ENCODE measurements at places on chromosomes 6 and 20.

DNA sequence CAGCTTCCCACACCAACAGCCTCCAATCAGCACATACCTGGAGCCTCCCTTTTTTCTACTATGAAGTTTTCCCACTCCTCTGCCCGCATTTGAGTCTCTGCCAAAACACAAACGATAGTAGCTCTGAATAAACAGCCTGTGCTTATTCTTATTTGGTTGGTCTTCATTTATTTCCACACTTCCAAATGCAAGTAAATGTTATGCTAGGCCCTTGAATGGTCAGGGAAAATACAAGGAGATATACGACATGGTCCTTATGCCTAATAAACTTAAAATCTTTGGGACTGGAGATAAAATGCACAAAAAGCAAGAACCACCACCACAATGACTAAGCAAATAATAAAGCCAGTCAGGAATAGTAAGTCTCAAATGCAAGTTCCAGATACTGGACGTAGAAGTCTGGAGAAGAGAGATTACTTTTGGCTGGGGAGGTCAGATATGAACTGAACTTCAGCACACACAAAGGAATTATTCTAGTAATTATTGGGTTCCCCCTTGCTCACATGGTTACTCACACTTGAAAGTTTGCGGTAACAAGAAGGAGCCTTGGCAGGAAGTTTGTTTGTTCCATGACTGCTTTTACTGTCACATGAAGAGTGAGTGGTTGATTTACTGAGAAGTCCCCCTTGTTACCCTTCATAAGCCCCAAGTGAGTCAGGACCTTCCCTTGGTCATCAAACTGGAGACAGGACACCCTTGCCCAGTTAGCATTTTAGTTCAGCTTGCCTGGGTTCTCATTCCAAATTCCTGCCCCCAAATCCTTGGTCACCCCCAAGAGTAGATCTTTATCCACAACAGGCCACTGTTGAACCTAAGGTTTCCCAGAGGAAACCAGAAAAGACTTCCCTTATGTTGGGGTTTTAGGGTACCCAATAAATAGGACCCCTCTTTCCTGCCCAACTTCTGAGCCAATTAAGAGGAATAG, 511.2 kb upstream of the JARID2 start:
- no peaks in the 10 kb centered on the region for H3K27me3 ChIP-seq
- H3K27ac ChIP-seq = no peak overlapping the region
- H3K4me3 ChIP-seq = no peak overlapping the region
- DNase-seq = no peak

DNA sequence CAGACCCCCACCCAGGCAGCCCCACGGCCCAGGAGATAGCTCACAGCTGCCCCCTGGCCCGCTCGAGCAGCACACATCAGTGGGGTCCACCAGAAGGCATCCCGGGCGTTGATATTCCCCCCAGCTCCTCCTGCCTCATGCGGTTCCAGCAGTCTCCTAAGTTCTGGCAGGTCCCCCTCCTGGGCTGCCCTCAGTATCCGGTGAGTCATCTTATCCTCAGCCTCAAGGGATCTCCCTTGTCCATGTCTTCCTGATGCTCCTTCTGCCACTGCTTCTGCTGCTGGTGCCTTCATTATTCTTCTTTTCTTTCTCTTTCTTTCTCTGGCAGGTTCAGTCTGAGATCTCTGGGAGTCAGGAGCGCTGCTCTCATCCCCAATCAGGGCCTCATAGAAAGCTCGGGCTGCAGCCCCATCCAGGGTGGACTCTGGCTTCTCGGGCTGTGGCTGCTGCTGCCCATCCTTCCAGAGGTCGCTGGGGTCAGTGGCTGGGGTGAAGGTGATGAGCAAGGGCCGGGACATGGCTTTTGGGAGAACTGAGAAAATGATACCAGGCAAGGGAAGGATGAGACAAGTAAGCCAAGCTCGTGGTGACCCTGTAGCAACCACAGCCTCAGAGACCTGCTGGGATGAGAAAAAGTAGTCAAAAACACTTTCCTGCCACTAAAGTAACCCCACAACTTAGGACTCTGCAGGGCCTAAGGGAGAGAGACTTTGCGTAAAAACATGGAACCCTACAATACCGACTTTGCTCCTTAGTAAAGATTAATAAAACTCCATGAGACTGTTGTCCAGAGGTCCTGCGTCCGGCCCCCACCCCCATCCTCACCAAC, 622 bp downstream of the GPANK1 start:
- no peaks in the 10 kb centered on the region for H3K27me3 ChIP-seq
- peaks cover 27% of the 10 kb centered on the region for H3K4me1 ChIP-seq
- H3K36me3 ChIP-seq = peaks cover 21% of the 10 kb centered on the region
- no peak for DNase-seq

DNA sequence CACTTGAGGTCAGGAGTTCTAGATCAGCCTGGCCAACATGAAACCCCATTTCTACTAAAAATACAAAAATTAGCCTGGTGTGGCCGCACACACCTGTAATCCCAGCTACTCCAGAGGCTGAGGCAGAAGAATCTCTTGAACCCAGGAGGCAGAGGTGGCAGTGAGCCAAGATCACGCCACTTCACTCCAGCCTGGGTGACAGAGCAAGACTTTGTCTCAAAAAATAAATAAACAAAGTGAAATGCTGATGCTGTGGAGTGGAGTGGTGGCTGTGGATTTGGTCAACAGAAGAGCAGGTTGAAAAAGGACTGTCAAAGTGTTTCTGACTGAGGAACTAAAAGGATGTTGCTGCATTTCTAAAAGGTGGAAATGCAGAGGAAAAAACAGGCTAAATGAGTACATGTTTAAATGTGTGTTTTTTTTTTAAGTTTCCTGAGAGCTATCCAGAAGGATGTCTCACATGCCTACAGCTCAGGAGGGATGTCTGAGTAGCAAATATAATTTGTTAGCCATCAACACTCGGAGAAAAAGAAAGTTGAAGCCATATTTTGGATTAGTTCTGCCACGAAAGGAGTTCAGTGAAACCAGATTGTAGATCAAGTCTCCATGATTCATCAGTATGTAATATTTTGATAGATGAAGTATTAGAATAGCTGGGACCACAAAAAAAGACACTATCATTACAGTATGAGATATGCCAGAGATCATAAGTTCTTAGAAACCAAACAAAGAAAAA, 621.1 kb upstream of the ADGRB3 start:
- no peak overlapping the region for H3K27ac ChIP-seq
- H3K36me3 ChIP-seq = no peaks in the 10 kb centered on the region
- no peaks in the 10 kb centered on the region for H3K27me3 ChIP-seq

DNA sequence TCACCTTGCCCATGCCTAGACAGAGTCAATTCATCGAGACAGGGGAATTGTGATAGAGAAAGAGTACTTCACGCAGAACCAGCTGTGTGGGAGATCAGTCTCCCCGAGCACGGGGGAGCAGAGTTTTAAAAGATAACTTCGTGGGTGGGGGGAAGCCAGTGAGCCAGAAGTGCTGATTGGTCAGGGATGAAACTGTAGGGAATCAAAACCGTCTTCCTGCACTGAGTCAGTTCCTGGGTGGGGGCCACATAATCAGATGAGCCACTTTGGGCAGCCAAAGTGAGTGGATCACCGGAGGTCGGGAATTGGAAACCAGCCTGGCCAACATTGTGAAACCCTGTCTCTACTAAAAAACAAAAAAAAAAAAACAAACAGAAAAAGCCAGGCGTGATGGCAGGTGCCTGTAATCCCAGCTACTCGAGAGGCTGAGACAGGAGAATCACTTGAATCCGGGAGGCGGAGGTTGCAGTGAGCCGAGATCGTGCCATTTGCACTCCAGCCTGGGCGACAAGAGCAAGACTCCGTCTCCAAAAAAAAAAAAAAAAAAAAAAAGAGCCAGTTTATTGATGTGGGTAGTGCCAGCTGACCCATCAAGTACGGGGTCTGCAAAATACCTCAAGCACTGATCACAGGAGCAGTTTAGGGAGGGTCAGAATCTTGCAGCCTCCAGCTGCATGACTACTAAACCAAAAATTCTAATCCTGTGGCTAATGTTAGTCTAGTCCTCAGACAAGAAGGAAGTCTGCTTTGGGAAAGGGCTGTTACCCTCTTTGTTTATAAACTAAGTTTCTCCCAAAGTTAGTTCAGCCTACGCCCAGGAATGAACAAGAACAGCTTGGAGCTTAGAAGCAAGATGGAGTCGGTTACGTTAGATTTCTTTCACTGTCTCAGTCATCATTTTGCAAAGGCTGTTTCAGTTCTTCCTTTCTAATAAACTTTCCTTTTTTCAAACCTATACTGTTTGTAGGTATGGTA, 3.9 kb upstream of the TRIM39 start:
- H3K27me3 ChIP-seq = no peaks in the 10 kb centered on the region
- H3K4me3 ChIP-seq = no peak overlapping the region
- no peaks in the 10 kb centered on the region for H3K36me3 ChIP-seq
- no peak overlapping the region for H3K27ac ChIP-seq
- H3K4me1 ChIP-seq = peaks cover 10% of the 10 kb centered on the region

DNA sequence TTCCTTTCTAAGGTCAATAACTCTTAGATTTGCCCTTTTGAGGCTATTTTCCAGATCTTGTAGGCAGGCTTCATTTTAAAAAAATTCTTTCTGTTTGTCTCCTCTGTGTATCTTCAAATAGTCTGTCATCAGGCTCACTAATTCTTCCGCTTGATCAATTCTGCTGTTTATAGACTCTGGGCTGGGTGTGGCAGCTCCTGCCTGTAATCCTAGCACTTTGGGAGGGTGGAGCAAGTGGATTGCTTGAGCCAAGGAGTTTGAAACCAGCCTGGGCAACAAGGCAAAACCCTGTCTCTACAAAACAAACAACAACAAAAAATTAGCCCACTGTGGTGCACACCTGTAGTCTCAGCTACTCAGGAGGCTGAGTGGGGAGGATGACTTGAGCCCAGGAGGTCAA, 40.0 kb upstream of the SCP2D1 start:
- no peaks in the 10 kb centered on the region for H3K36me3 ChIP-seq
- H3K4me3 ChIP-seq = no peak overlapping the region
- DNase-seq = no peak
- H3K27ac ChIP-seq = no peak overlapping the region
- no peaks in the 10 kb centered on the region for H3K27me3 ChIP-seq
- H3K4me1 ChIP-seq = no peaks in the 10 kb centered on the region

DNA sequence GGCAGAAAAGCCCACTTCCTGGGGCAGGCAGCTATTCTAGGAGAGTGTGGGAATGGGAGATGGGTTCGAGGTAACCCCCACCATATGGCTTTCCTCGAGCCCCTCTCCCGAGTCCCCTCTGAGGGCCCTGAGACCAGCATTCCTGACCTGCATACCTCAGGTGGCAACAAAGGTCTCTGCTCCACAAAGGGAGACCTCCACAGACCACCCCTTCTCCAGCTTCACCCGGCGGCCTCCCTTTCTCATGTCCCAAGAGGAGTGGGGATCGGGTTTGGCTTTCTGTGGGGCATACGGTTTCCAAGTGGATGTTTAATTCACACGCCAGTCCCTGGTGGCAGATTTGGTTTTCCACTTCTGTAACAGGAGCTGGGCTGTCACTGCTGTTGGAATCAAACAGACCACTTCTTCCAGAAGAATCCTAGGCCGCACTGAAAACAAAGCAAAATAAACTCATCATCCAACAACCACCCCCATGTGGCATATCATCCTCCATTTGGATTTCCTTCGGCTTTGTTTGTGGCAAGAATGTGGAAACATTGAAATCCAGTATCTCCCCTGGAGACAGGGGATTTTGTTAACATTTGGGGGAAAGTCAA, 83.2 kb downstream of the DLL1 start:
- no peaks in the 10 kb centered on the region for H3K36me3 ChIP-seq
- no peak overlapping the region for H3K27ac ChIP-seq
- H3K4me1 ChIP-seq = no peaks in the 10 kb centered on the region
- no peak for DNase-seq
- no peaks in the 10 kb centered on the region for H3K27me3 ChIP-seq
- H3K4me3 ChIP-seq = no peak overlapping the region

DNA sequence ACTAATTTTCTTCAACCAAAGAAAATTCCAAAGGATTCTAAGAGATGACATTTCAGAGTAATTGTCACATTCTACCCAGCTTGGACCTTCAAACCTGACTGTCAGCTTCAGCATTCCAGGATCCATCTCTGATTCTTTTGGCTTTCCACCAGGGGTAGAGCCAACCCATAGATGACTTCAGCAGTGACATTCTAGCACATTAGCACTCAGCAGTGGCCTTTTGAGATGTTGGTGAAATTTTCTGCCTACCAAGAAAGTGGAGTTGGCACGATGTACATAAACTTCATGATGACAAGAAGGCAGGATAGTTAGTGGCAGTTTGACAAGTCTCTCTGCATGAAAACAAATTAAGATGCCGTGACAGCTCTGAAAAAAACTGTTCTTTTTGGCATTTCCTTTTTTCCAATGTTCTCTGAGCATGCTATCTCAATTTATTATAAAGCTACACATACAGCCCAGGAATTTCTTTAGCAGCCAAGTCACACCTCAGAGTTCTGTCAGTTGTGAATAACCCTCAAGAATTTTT, 466.5 kb upstream of the RNF217 start:
- no peaks in the 10 kb centered on the region for H3K27me3 ChIP-seq
- no peaks in the 10 kb centered on the region for H3K36me3 ChIP-seq
- H3K27ac ChIP-seq = no peak overlapping the region
- H3K4me1 ChIP-seq = no peaks in the 10 kb centered on the region

All from pancreas (tissue), 10 donors.